ENCODE measurements at places on chromosomes 4 and X.

GRCh38 chr4:160836431-160836830, 1327.4 kb downstream of the FSTL5 start:
- DNase-seq = no peak

GRCh38 chrX:8579602-8580001, 115.0 kb downstream of the VCX3B start:
- DNase-seq = no peak

DNA sequence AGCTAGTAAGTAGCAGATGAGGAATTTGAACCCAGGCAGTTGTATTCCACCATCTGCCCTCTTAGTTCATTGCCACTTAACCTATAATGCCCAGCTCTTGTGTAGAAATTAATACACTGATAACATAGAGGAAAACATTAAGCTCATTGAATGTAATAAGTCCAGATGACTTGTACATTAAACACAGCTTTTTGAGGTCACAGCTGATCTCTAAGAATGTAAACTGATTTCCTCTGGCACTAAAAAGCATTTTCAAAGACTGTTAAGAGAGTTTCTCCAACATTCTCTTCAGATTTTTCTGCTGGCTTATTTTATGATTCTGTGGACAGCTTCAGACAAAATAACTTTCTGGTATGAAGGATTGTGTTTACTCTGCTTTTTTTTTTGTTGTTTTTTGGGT, 42.7 kb downstream of the HPRT1 start:
- no peak for DNase-seq

GRCh38 chr4:41394481-41394894, 137.8 kb downstream of the UCHL1 start:
- no peak for DNase-seq

GRCh38 chrX:102624105-102624504, 24.8 kb downstream of the ARMCX5 start:
- DNase-seq = no peak

DNA sequence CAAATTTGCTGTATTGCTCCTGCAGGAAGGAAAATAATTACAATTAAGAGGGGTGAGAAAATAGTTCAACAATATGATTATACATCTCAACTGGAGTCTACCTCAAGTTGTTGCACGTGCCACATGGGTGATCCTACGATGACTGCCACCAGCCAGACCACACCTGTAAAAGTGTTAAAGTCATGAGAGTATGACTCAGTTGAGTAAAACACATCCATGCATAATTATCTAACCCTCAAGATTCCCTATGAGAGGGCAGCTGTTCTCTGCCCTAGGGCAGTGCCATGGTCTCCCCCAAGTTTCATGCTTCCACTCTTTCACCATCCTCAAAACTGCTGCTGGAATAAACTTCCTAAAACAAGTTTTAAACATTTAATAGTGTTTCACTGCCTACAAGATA, 44.1 kb downstream of the QRFPR start:
- DNase-seq = no peak

All from GM03348 (cell line).